ENCODE measurements at places on chromosomes 6 and 20.
A peak's percentile ranks its signal among the peaks of the same experiment; 100 is the strongest.

- DNase-seq: peak; percentile 42
These were observed 200.7 kb upstream of the ECI2 start for GRCh38 chr6:4336084-4336483.

DNA sequence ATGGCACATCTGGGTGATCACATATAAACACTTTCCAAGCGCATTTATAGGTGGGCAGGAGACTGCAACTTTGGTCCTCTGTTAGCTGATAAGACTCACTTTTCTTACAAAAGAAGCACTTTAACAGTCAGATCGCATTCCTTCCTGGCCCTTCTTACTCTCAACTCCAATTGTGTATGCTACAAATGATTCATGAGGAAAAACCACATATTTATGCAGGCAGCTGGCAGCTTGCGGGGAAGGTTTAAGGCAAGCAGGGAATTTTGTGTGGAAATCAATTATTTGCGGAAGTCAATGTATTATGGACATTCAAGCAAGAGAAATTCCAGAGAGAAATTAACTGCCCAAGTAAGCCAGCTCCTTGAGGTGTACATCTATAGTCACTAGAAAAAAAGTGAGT lies 194.0 kb downstream of the PKHD1 start:
- DNase-seq: no peak

DNA sequence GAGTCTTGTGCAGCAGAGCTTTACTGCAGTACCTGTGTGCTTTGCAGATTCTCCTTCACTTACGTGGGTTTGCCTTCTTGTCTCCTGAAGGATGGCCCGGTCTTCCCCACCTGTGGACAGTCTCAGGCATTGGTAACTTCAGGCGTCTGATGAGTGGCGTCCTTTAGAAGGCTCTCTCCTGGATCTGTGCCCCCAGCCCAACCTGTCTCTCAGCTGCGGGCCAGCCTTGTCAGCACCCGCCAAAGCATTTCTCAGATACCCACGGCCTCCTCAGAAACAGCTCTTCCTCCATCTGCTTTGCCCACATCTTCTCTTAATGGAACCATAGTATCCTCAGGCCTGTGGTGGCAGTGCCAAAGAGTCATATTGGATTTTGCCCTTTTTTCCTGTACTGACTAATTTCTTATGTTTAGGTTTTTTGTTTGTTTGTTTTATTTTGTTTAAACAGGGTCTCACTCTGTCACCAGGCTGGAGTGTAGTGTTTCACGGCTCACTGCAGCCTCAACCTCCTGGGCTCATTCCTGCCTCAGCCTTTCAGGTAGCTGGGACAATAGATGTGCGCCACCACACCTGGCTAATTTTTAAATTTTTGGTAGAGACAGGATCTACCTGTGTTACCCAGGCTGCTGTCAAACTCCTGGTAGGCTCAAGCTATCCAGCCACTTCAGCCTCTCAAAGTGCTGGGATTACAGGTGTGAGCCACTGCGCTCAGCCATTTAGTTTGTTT lies 96.6 kb downstream of the ARID1B start:
- DNase-seq: no peak

DNA sequence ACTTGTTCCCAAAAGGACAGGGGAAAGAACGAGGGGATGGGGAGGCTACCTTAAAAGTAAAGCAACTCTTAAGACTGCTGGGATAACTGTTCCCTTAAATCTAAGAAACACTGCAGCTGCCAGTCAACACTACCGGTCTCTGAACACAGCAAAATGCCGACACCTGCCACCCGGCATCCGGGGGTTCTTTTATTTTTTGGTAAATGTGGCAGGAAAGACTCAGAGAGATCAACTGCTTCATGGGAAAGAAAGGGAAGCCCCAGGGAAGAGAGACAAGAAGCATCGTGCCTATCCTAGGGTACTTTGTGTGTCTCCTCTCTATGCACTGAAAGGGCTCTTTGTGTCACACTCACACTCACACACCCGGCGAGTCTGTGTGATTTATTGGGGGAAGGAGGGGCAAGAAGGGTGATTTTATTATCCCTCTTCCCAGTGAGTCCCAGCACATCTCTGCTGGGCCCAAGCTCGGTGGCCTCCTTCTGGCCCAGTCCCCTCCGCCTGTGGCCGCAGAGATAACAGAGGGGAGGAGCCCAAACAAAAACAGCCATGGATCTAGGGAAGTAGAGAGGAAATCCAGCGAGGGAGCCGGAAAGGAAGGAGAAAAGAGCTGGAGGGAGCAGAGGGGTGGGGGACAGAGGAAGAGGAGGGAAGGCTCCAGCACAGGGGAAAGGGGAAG lies 1.4 kb downstream of the FYN start:
- DNase-seq: no peak

DNA sequence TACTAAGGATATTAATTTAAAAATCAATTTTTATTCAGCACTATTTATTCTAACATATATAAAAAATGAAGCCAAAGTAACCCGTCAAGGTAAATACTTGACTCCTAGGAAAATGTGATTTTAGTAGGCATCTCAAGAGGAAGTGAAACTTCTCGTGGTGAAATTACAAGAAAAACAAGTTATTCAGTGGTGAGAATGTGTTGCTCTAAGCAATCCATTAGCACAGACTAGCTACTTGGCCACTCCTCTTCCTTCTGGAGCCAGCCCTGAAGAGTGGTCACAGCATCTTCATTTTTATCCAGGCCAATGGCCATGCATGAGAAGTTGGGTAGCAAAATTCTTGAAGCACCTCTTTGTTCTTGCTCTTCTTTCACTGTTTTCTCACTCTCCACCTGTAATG lies 40.4 kb upstream of the GFRAL start:
- no peak for DNase-seq

Data from inflammatory macrophage treated with lipopolysaccharide for 4 hours (primary cell).